Stimulated activated CD8-positive, alpha-beta memory T cell treated with anti-CD3 and anti-CD28 coated beads, Interleukin-4, amount 100 ng/mL, for 1 hour (primary cell): ENCODE measurements at places on chromosomes 12 and 14.

- no peak for DNase-seq
Measured at GRCh38 chr12:107533218-107533617, 152.4 kb upstream of the PWP1 start.

GRCh38 chr14:105299654-105300541 is 903 bp downstream of the BRF1 start:
- no peak for DNase-seq

DNA sequence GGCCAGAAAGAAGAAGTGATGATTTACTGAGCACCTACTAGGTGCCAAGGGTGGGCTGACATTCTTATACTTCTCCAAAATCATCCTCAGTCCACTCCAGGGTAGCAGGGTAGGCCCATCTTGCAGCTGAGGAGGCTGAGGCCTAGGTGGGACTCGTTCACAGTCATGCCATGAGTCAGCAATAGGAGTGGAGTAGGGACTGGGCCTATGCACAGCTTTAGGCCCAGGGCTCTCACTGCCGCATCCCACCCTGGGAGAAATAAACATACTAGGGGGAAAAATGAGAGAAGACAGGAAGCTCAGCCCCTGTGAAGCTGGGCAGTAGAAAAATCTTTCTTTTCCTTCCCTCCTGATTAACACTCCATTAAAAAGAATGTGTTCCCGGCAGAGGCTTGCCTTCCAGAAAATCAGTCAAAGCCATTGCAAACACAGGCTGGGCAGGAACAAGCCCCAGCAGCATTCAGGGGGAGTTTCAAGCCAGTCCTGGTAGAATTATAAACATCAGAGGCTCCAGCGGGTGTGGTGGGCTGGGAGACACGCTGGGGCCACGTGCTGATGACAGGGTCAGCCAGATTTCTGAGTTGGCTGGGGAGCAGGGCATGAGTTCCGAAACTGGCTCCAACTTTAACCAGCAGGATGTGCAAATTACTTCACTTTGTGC is 1.8 kb downstream of the HSPB8 start:
- DNase-seq: no peak

GRCh38 chr12:1993341-1993740 is 10.9 kb downstream of the DCP1B start:
- no peak for DNase-seq

- no peak for DNase-seq
Measured at GRCh38 chr14:84783511-84783910, 746.4 kb upstream of the FLRT2 start.

GRCh38 chr12:2637371-2637770 is 157.4 kb upstream of the FKBP4 start:
- DNase-seq: no peak

DNA sequence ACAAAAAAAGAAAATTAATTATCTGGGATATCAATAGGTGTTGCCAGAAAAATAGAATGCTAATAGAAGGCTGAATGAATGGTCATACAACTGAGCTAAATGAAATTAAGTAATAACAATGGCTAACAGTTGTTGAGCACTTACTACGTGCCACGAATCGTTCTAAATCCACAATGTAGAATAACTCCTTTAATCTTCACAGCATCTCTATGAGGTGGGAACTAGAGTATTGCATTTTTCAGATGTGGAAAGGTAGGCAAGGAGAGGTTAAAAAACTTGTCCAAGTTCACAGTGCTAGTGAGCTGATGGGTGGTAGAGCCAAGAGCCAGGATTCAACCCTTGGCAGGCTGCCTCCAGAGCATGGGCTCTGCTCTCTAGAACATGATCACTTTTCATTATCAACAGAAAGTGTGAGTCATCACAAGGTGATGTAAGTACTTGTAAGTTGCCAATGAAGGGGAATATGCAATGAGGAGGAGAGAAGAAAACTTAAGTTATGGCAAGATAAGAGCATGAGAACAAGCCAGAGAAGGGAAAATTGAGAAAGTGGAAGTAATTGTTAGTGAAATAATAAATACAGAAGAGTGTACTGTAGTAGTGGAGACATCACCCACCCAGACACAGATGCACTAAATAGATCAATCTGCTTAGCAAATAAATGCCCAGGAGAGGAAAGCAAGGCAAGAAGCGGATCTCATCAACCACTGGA is 122.1 kb downstream of the PRKD1 start:
- no peak for DNase-seq

DNA sequence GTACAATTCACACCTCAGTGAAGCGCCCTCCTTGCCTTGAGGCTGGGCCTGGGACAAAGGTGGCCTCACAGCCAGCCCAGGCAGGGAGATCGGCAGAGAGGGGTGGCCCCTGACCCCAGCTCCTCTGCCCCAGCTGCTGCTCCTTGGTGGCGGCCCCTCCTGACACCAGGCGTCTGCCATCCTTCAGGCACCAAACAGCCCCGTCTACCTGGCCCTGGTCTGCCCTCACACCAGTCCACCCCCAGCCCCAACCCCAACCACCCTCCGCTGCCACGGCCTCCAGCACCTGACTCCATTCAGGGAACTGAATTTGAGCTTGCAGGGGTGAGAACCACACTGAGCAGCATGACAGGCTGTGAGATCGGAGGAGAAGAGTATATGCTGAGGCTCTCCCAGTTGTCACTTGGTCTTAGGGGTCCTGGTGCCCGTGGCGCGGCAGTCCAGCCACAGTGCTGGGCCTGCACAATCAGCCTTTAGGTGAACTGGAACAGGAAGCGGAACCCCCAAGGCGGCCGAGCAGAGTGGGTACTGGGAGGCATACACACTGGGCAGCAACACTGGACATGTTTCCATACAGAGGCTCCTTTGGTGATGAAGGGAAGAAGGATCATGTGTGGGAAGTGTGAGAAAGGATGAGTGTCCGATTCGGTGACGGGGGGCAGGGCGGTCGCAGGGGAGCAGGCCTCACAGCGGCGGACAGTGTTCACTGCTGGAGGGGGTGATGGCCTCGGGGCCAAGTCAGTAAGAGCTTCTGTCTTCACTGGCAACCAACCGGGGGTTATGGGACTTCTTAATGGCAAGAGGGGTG is 18.7 kb downstream of the ZFYVE21 start:
- no peak for DNase-seq

DNA sequence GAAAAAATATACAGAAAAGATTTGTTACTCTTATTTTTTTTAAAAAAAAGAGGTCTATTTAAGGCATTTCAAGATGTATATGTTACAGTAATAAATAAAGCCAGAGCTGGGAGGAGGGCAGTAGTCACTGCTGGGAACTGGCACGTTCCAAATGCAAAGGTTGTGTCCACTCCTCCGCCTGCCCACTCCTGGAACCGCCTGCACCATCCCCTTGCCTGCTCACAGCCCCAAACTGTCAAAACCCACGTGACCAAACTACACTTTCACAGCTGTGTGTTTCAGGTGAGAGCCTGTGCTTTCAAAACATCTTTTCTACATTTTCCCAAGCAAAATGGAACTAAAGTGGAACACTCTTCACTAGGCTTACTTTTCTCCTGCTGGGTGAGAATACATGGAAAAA is 160.4 kb downstream of the TTC7B start:
- no peak for DNase-seq

DNA sequence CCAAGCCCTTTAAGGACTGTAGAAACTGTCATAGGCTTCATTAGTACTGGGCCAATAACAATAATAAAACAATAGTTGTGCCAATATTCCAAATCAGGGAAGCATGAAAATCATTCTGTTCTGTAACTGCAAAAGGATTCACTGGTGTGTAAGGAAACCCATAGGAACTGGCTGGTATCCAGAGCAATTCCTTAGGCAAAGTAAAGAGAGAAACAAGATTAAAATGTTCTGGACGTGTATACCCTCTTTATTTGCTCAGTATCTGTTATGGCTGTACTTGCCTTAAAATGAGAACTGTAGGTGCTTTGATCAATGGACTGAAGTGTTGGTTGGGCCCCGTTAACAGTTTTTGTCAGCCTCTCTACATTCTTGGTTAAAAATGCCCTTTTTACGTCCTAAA is 72.4 kb upstream of the STAC3 start:
- no peak for DNase-seq

DNA sequence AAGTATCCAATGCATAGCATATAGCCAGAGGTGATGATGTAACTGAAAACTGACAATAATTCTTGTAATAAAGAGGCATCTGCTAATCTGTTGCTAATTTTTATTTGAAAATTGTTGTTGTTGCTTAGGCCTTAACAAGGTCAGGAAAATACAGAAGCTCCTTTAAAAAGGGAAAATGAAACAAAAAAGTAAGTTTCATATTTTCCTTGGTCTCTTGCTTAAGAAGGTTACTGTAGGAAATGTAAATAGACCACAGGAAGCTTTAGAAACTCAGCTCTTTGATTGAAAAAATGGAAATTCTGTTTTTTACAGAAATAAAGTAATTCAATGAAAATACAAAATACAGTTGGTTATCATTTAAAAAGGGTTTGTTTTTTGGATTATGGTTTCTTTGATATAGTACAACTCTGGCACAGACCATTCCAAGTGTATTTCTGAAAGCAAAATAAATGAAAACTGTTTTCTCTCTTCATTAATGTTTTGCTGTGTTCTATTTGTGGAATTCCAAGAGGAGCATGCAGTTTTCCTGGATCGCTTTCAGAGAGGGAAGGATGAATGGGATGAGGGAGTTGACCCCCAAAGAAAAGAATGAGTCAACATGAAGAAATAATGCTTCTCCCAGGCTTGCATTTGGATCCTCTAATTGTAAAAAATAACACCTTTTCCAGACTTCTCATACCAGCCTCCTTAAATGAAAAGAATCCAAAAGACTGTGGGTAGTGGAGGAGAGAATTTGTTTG is 398.0 kb upstream of the FAR2 start:
- no peak for DNase-seq

DNA sequence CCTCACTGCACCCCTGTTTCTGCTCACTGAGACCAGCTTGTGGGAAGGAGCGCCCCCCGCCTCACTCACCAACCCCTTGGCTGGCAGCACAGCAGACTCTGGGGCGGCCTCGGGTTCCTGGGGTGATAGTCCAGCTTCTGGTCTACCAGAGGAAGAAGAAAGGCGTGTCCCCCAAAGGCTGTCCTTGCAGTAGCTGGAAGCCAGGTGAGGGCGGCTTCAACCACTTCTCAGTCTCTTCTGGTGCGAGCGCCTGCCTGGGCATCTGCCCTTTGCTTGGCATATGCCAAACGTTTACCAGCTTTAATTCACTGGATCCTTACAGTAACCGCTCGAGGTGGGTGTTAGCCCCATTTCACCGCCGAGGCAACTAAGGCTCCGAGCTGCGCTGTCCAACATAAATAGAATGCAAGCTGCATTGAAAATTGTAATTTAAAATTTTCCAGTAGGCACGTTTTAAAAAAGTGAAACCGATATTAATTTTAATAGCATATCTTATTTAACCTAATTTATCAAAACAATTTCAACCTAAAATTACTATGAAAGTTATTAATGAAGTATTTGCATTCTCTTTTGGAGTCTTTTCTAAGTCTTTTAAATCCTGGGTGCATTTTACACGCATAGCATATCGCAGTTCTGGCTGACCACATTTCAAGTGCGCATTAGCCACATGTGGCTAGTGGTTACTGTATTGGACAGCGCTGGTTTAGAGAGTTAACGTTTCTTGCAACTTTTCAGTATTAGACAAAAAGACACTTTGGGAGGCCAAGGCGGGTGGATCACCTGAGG is 872 bp downstream of the FAM177A1 start:
- no peak for DNase-seq

GRCh38 chr12:89760783-89761182 is 52.1 kb upstream of the ATP2B1 start:
- no peak for DNase-seq

- DNase-seq: no peak
Measured at GRCh38 chr14:70333728-70334127, 25.8 kb downstream of the COX16 start.

DNA sequence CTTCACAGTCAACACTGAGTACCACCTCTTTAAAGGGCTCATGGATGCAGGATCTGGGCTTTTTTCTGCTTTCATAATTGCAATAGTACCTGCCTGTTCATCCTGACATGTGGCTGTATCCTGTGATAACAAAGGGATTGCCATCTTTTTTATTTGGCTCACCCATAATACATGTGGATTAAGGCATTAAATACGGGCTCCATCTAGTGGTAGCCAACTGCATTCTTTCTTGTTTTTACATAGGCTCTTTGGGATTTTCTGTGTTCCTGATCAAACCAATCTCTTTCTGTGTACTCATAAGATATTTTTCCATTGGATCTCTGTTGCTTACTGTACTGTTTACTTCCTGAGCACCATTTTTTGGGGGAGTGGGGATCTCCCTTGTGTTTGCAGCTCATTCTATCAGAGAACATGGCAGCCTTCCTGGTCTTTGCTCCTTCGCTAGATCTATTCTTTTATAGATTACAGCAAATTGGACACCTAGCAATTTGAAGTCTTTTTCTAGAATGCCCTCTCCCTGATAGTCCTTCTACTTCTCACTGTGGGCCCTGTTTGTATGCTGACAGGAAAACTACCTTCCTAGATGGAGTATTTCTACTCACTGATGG is 723.4 kb upstream of the MDGA2 start:
- DNase-seq: no peak

DNA sequence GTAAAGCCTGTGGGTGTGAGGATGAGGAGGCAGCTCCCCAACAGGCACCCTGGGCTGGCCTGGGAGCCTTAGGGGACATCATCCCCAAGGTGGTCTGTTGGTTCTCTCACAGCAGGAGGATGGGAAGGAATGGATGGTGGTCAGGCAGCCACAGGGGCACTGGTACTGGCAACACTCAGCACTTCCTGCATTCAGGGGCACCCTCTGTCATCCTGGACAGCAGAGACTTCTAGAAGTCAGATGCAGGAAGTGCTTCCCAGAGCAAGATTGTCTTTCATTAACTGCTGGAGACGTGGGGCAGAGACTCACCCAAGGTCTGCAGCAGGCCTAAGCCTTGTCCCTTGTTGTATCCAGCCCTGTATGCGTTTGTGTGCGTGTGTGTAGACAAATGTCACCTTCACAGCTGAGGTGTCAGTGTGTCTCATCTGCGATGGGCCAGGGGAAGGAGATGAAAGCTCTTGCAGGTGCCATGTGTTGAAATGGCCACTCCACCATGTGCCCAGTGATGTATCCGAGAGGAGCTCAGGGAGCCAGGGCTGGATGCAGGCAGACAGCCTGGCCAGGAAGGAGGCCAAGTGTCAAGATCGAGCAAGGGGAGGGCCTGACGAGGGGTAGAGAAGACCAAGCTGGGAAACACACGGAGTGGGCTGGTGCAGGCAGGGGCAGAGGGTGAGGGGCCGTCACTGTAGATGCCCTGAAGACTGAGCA is 85.1 kb downstream of the PITPNM2 start:
- DNase-seq: no peak
